Stimulated activated CD4-positive, alpha-beta T cell treated with anti-CD3 and anti-CD28 coated beads, Interleukin-15, amount 100 ng/mL, for 48 hours (primary cell): ENCODE measurements at places on chromosomes 16 and 17.

DNA sequence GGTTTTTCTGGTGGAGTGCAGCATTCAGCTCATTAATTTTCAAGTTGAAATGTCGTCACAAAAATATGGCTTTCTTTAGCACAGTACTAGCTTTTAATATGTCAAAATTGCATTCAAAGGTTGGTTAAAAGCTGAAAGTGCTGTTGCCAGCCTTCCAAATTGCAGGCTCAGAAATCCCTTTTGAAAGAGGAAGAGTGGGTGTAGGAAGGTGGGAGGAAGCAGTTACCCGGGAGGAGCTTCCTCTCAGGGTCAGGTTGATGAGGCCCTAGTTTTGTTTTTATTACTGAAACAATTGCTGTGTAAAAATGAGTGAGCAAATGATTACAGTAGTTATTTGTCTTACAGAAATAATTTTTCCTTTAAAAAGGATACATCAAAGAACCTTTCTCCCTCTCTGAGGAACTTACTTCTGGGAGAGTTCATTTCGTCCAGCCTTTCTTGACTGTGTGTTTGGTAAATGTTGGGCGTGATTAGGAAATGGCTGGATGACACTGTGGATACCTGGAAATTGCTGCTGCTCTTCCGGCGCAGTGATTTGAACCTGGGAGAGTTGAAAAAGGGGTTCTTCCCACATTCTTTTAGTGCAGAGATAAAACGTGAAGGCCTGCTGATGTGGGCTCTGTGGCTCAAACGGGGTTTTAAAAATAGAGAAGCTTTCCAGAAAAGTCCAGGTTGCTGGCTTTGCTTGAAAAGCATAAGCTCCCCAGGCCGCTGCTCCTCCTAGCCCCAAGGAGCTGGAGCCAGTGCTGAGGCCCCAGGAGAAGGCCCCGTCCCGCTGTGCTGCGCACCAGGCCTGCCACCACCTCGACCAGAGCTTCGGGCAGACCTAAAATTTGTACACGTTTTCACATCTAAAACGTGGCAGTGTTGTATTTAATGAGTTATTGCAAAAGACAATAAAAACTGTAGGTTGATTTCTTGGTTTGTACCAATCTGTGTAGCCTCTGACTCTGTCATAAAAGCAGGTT is 41.7 kb downstream of the SEC14L1 start:
- no peak for DNase-seq

- no peak for DNase-seq
Measured at GRCh38 chr17:29698019-29698777, 75.5 kb upstream of the CORO6 start.

GRCh38 chr17:81845361-81845760 is 10.5 kb upstream of the PPP1R27 start:
- DNase-seq = no peak

DNA sequence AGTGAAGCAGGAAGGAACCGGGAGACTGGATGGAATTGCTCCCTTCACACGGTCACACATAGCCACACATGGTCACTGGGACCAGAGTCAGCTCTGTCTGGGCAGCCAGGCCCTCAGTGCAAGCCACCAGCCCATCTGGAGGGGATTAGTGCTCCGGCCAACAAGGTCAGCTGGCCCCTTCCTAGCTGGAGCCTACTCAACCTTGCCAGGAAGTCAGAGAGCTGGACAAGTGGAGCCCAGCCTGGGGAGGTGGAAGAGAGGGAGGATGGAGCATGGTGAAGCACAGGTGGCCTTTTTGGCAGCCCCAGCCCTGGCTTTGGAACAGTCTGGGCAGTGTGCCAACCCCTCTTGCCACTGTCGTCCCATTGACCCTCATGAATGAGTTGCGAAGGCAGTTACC is 3.7 kb upstream of the CACNA1G start:
- DNase-seq = no peak

DNA sequence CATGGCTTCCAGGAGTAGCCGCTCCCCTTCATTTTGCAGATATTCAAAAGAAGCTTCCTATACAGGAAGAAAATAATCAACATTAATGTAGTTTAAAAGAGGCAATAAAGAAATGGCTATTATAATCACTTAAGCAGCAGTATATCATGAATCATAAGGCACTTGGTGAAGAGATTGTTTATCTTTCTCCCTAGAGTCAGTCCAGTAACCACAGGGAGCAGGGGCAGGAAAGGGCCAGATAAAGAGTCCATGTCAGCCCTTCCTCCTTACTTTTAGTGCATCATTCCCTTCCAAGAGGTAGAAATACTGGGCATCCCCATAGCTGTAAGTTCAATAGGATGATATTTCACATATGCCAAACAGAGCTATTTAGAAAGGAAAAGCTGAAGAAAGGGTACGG is 184.6 kb upstream of the C17orf78 start:
- no peak for DNase-seq

DNA sequence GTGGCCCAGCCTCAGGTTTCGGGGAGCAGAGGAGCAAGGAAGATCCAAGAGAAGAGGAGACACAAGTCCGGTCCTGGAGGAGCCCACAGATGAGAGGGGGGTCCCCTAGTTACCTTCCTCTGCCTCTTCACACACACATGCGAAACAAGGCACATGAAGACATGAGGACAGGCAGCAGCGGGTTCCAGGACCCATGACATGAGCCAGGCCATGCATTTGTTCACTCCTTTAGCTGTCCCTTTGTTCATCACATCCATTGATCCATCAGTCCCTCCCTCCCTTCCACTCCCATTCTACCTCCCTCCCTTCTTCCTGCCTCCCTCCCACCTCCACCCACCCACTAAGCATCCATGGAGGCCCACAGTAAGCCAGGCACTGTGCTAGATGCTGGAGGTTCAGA is 9.4 kb downstream of the PPY start:
- DNase-seq = no peak

DNA sequence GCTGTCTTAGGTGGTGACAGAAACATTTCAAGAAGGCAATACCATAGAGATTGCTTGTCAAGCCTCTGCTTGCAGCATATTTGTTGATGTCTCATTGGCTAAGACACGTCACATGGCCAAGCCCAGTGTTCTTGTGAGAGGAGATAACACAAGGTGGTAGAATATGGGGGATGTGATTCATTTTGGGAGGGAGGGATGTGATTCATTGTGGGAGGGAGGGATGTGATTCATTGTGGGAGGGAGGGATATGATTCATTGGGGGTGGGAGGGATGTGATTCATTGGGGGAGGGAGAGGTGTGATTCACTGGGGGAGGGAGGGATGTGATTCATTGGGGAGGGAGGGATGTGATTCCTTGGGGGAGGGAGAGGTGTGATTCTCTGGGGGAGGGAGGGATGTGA is 470.5 kb upstream of the SALL1 start:
- DNase-seq = no peak

GRCh38 chr16:11576427-11577289 is 10.1 kb downstream of the LITAF start:
- no peak for DNase-seq

GRCh38 chr17:72135546-72136325 is 14.9 kb downstream of the SOX9 start:
- DNase-seq = no peak

DNA sequence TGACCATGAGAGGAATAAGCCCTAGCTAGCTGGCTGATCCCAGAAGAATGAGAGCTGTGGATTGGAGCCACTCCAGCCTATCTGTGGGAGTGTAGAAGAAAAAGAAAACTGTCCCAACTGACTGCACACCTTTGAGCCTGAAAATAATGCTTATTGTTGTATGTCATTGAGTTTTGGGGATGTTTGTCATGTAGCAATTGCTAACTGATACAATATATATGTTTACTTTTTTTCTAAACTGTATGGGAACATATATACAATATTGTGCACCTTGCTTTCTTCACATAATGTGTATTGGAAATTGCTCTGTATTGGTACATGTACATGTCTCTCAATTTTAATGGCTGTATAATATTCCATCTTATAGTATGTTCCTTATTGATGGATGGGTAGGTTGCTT is 124.0 kb upstream of the NLRP1 start:
- no peak for DNase-seq

DNA sequence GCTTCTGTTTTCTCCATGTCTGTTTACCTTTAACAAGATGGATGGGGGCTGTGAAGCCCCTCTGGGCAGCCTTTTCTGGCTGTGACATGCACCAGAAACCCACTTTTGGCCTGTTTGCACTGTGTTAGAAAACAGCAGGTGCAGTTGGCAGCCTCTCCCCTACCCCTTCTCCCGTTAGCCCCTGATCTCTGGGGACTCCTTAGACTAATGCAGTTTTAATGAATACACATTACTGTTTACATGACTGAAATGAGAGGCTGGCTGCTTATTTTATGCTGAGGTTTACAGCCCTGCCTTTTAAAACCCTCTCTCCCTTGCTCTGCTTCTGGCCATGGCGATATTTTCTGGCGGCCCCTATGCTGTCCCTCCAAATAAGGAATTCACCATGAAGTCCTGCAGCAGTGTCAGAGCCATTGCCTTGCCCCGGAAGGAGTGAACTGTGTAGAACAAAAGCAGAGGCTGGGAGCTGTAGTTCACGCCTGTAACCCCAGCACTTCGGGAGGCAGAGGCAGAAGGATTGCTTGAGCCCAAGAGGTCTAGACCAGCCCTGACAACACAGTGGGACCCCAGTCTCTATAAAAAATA is 79.3 kb downstream of the PRKCB start:
- no peak for DNase-seq

DNA sequence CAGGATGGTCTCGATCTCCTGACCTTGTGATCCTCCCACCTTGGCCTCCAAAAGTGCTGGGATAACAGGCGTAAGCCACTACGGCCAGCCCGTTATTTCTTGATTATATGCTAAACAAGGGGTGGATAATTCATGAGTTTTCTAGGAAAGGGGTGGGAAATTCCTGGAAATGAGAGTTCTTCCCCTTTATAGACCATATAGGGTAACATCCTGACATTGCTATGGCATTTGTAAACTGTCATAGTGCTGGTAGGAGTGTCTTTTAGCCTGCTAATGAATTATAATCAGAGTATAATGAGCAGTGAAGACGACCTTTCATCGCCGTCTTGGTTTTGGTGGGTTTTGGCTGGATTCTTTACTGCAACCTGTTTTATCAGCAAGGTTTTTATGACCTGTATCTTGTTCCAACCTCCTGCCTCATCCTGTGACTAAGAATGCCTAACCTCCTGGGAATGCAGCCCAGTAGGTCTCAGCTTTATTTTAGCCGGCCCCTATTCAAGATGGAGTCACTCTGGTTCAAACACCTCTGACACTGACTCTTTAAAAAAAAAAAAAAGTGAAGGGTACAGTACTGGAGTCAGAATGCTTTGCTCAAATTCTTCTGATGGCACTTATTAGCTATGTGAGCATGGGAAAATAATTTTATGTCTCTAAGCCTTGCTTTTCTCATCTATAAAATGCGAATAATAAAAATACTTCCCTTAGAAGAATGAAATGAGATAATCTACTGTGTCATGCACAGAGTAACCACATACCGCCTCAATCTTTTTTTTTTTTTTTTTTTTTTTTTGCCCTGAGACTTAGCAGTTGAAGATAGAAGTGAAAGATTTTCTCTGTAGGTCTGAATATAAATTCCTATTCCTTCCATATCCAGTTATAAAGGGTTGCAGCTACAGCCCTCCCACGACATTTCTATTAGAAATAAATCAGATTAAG is 5.1 kb upstream of the CALCOCO2 start:
- no peak for DNase-seq

DNA sequence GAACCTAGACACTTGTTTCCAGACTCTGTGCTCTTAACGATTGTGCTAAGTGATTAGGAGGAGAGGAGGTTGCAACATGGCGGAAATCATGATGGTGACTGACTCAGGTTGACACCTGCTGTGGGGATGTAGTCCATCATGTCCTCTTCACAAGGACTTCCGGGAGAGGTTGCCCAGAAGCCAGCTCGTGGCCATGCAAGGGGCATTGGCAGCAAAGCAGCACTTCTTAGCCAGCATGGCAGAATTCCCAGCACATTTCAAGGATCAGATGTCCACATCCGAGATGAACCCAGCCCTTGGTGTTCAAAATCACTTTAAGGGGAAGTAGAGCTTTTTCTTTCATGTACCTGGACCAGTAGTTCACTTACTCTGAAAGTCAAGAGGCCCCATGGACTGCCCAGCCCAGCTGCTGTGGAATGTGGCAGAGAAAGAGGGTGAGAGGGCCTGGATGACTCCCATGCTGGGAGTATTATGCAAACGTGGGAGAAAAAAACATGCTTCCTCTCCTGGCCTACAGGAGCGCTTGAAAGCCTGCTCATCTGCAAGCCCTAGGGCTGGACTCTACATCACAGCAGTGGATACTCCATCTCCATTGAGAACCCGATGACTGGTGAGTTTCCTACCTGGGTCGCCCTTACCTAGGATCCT is 65.5 kb downstream of the IRX6 start:
- no peak for DNase-seq

GRCh38 chr16:64434526-64435069 is 687.3 kb downstream of the CDH11 start:
- no peak for DNase-seq

GRCh38 chr17:62140836-62141235 is 75.8 kb upstream of the MED13 start:
- no peak for DNase-seq

DNA sequence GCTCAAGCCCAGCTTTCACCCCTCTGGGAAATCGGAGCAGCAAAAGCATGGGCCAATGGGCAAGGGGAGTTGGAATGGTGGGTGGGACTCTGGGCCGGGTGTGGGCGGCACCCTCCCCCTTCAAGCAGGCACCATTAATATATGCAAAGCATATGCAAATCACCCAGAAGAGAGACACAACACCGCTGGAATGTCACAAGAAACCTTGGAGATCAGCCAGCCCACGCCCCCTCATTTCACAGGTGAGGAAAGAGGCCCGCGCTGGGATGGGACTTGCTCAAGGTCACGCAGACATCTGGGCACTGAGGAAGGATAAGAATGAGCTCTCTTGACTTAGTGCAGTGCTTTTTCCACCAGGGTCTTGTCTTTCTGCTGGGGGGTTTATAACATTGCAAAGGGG is 4.8 kb downstream of the SRCIN1 start:
- DNase-seq = no peak

DNA sequence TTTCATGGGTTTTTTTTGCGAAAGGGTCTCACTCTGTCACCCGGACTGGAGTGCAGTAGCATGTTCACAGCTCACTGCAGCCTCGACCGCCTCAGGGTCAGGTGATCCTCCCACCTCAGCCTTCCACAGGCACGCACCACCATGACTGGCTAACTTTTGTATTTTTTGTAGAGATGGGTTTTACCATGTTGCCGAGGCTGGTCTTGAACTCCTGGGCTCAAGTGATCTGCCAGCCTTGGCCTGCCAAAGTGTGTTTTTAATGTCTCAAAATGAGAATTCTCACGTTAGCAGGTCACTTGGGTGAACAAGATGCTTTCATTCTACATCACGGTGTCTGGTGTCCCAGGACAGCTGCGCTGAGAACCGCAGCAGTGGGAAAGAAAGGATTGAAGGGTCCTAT is 3.2 kb downstream of the FBXO31 start:
- no peak for DNase-seq

GRCh38 chr17:51299859-51300258 is 39.5 kb downstream of the UTP18 start:
- no peak for DNase-seq

- DNase-seq = no peak
Measured at GRCh38 chr17:44304651-44305050, 3.8 kb upstream of the RUNDC3A start.

- DNase-seq = no peak
Measured at GRCh38 chr17:4485676-4486646, 12.7 kb upstream of the SPNS2 start.

- no peak for DNase-seq
Measured at GRCh38 chr17:39194985-39195524, 2.4 kb downstream of the CACNB1 start.
